ENCODE measurements at places on chromosomes 5 and 9.

DNA sequence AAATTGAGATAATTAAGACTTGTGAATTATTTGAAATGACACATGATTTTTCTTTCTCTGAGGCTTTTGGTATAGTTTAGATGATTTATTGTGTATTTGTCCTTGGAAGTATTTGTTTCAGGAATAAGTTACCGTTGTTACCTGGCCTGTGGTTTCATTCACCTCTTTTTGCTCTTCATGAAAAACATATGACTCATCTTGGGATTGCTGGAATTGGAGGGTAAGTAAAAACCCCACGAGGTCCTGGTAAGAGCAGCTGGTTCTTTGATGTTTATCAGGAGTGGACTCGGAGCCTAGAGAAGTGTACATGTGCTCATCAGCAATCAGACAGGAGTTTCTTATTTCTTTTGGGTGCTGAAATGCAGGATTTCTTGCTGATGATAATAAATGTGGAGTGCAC, 275.3 kb downstream of the PSAT1 start:
- no peak for DNase-seq

GRCh38 chr9:74379718-74380117, 117.4 kb upstream of the RORB start:
- DNase-seq: no peak

DNA sequence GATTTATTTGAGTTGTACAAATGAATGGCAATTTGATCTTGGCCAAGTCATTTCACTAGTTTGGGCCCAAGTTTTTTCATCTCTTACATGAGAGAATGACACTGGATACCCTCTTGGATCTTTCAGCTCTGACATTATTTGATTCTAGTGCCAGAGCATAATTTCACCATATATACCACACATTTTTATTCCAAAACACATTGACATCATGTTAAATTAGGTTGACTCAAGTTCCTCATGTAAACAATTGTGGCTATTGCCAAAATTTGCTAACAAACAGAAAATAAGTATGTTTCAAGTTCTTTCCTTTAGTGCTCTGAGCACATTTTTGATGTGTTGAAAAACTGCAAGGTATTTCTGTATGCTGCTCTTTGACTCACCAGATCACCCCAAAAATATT, 375.8 kb downstream of the ZNF608 start:
- no peak for DNase-seq

DNA sequence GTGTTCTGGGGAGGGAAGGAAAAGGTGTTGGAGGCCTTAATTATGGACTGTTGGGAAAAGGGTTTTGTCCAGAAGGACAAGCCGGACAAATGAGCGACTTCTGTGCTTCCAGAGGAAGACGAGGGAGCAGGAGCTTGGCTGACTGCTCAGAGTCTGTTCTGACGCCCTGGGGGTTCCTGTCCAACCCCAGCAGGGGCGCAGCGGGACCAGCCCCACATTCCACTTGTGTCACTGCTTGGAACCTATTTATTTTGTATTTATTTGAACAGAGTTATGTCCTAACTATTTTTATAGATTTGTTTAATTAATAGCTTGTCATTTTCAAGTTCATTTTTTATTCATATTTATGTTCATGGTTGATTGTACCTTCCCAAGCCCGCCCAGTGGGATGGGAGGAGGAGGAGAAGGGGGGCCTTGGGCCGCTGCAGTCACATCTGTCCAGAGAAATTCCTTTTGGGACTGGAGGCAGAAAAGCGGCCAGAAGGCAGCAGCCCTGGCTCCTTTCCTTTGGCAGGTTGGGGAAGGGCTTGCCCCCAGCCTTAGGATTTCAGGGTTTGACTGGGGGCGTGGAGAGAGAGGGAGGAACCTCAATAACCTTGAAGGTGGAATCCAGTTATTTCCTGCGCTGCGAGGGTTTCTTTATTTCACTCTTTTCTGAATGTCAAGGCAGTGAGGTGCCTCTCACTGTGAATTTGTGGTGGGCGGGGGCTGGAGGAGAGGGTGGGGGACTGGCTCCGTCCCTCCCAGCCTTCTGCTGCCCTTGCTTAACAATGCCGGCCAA, 19.1 kb downstream of the PTGES2 start:
- DNase-seq: no peak

GRCh38 chr9:4298255-4299004, 1.4 kb downstream of the GLIS3 start:
- peak; percentile 75 for DNase-seq

DNA sequence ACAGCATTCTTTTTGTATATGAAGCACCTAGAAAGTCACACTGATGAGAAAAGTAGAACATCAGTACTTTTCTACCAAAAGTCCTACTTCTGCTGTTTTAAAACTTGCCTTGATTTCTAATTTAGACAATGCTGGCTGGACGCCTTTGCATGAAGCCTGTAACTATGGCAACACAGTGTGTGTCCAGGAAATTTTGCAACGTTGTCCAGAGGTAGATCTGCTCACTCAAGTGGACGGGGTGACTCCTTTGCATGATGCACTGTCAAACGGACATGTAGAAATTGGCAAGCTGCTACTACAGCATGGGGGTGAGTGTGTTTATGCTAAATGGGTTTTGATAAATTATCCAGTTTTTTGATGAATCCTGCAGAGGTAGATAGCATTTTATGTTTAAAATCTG, 73.5 kb downstream of the SLF1 start:
- no peak for DNase-seq

GRCh38 chr5:137659209-137659608, 76.7 kb downstream of the KLHL3 start:
- DNase-seq: no peak

Data from activated CD8-positive, alpha-beta memory T cell treated with anti-CD3 and anti-CD28 coated beads, Interleukin-2, amount 50 U/mL, for 48 hours (primary cell).